ENCODE measurements at places on chromosomes 16 and 17. TPM values are rescaled to one million over a fixed set of nuclear protein-coding genes. Genes with fewer than 3 reads are reported as not detected.

DNA sequence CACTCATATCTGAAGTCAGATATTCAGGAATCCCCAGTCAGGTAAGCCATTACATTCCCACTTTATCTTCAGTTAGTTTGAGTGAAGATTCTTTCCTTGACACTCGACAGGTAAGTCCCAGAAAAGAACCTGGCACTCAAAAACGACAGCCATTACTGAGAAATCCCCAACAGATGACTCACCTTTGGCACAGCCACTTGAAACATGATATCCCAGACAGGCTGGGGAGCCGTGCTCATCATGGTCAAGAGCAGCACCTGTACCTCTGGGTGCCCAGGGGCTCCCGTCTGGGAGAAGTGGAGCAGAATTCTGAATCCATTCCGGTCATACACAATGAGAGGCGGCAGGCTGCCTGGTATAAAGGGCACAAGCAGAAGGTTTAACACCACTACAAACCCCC lies 16.8 kb upstream of the COG7 start:
- DNase-seq: no peak

GRCh38 chr16:85083051-85083639 lies 29.1 kb downstream of the CIBAR2 start:
- DNase-seq: no peak

GRCh38 chr17:74452033-74452840 lies 14.2 kb upstream of the CD300A start:
- DNase-seq: no peak

The TBC1D26 gene
- polyA plus RNA-seq: 0.86 TPM

GRCh38 chr17:28796062-28796461 lies 46.5 kb downstream of the FAM222B start:
- no peak for DNase-seq

The FN3K gene
- polyA plus RNA-seq: 20.8 TPM

The PRR29 gene
- polyA plus RNA-seq: 8.7 TPM

DNA sequence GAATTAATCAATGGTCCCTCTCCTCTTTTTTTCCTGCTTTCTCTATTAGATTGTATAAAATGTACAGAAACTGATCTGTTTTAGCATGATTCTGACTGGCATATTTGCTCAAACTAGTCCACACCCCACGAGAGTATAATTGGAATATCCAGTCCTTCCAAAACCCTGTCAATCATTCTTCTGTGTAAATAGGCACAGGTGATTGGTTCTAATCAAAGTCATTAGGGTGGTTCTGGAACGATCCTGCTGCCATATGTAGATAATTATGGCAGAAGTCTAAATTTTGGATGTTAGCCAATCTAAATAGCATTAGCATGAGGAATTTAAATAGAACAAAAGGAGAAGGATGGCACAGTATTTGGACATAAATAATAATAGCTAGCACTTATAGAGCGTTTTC lies 165.7 kb downstream of the SHISA6 start:
- no peak for DNase-seq

DNA sequence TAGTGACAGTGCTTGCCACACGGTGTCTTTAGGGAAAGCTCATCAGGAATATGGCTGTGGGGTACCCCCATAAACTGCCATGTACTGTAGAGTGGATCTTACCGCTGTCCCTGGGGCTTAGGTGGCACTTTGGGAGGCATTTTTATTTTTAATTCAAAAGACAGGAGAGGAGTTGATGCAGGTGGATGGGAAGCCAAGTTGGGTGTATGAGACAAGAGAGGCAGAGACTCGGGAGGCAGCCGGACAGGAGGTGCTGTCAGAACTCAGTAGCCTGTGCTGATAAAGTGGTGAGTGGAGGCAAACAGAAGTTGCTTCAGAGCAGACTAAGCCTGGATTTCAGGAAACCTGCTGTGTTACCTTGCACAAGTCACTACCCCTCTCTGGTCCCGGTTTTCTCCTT lies 185.9 kb downstream of the TMEM132E start:
- DNase-seq: no peak

The KRT20 gene
- polyA plus RNA-seq: not detected

DNA sequence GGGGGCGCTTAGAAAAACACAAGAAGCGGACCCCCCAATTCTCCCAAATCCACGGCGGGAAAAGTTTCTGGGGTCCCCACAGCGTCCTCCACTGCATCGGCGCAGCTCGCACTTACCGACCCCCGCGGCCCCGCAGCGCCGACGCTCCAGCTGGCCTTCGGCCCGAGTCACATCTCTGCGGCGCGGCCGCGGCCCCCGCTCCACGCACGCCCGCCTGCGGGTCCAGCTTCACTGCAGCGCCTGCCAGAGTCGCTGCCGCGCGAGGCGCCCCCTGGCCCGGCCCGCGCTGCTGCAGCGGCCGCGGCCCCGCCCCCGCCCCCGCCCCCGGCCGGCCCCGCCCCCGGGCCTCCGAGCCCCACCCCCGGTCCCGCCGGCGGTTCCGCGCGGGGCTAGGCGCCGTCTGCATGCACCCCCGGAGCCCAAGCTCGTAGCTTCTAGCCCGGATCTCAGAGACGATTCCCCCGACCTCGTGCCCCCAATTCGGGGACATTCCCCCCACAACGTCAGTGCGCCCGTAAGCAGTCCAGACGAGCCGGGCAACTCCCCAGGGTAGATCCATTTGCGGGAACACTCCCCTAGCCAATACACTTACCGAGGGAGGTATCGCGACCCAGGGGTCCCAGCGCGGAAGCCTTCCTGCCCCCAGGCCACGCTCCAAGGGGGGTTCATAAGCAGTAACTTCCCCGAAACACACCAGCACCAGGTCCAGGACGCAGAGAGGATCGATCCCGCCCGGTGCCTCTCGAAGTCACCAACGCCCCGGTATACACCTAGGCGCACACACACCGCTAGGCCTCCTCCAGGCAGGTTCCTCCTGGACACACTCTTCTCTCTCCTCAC lies at the start of gene GPRC5B:
TSS of gene GPRC5B (minus strand) at position 238 of the 840 bp plus-strand sequence. CDS start 12,003 bp downstream, outside the sequence.
- no peak for DNase-seq

DNA sequence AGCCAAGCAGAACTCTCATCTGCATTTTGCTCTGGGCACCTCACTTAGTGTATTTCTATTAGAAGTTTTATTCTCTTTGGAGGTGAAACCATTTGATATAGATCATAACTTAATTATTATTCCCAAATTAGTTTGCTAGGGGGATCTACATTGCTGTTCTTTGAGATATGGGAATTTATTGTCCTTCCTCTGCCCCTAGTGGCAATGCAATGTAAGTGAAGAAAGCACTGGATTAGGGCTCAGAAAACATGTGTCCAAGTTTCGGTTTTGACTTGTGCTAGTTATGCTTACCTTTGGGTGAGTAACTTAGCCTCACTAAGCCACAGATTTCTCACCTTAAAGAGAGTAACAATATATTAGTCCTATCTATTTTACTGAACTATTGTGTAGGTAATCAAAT lies 2.9 kb downstream of the KRT39 start:
- no peak for DNase-seq

The GRB7 gene
- polyA plus RNA-seq: 23.9 TPM

DNA sequence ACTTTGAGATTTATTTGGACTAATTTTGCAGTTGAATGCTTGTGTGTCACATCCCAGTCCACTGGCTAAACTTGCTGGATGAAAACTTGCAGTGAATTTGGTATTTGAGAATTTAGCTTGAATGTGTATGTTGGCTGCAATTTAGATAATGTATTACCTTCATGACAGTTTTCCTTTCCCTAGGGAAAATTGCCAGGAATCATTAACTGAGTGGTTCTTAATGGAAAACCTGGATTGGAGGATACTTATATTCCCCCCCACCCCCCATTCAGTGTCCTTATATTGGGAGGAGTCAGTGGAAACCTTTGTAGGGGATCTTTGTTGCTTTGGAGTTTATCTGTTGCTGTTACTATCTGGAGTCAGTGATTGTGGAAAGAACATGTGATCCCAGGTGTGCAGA lies 67.6 kb downstream of the KPNA2 start:
- DNase-seq: no peak

- no peak for DNase-seq
These were observed 58.1 kb upstream of the TANC2 start for GRCh38 chr17:62907961-62908360.

DNA sequence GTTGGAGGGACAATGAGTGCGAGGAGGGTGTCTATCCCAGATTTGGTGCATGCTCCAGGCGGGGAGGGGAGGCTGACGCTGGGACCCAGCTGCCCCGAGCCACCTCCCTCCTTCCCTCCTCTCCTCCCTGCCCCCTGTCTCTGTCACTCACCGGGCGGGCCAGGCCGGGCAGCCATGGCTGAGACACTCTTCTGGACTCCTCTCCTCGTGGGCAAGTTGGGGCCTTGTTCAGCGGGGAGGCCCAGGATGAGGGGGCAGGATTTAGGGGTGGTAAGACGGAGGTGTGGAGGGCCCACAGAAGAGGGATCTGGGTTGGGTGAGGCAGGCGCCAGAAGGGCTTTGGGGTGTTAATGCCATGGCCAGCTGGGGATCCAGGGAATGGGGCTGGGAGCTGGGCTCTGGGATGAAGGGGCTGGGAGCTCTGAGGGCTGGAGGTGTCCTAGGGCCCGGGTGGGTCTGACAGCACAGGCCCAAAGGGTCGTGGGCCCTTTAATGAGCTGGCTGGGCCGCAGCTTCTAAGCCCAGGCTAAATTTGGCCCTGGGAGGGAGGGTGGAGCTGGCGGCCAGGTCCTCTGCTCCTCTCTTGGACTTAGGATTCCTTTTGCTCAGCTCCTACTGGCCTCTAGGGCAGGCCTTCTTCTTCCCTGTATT lies at the start of gene SGCA:
TSS of gene SGCA (plus strand) at position 139 of the 651 bp plus-strand sequence. CDS start at position 175, 36 bp downstream.
- no peak for DNase-seq

The TNFRSF12A gene
- polyA plus RNA-seq: 3.6 TPM

The C1QTNF1 gene
- 2.7 TPM for polyA plus RNA-seq
